ENCODE measurements at places on chromosomes 2 and 18.

- DNase-seq: no peak
Observed at GRCh38 chr2:222052934-222053367, 245.8 kb downstream of the PAX3 start.

DNA sequence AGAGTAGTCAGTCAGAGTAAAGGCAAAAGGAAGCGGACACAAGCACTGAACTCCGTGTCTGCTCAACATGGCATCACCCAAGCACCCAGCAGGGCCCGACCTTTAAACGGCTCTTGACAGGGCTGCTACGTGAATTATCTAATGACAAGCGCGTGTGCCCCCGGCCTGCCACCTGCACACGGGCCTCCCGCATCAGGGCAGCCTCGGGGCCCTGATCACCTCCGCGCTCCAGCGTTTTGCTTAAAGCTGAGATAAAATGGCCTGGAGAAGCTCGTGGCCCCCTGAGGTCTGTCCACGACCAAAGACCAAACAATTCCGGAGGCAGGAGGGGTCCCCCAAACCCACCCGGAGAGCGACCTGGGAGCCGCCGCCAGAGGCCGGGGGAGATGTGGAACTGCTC, 376 bp downstream of the NDUFA10 start:
- DNase-seq: peak; percentile 8

GRCh38 chr2:70947556-70948184, 12.0 kb downstream of the ATP6V1B1 start:
- DNase-seq: no peak

DNA sequence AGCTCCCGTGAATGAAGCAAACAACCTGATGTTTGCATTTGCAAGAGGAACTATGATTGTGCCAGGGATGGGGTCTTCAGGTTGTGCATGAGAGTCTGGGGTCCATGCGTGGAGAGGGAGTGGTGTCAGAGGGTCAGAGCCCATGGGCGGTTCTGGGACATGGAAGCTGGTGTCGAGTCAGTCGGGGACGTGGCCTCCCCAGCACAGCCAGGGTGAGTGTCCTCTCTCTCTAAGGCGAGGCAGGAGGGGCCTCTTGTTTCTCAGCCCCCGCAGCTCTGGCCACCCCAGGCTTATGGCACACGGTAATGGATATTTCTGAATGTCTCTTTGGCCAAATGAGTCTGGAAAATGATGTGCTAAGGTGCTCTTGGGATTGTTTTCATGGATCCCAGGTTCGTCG, 118.6 kb downstream of the RTP5 start:
- no peak for DNase-seq

DNA sequence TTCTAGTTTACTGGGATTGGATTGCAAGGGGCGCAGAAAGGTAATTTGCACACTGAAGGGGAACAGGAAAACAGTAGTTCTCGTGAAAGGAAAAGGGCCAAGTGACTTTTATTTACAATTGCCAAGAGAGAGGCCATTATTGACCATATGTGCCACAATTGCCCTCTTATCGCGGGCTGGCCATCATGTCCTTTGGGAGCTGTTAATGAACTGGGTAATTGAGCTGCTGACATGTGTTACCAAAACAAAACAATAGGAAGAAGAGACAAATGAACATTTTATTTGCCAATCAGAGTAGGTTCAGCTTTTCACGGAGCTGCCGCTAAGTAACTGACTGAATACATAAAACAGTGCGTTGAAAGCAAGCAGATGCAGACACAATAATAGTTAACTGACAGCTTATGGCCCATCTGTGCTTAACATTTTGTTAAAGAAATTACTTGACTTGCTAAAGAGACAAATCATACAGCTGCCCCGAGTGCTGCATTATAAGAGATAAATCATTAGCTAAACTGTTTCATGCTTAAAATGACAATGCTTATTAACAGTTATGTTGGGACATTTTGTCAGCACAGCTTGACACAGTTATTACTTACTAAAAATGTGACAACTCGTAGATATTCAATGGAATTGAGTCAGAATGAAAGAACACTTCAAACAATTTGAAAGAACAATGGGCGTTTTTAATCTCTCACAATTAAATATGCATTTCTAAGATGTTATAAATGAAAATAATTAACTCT, 57.5 kb downstream of the PAX3 start:
- no peak for DNase-seq

- DNase-seq: no peak
Observed at GRCh38 chr2:8571301-8571791, 110.5 kb upstream of the ID2 start.

- peak; percentile 90 for DNase-seq
Observed at GRCh38 chr2:239121600-239122012, 273.7 kb downstream of the TWIST2 start.

- no peak for DNase-seq
Observed at GRCh38 chr2:237552908-237553307, 13.5 kb upstream of the PRLH start.

Measured in putamen (tissue), 1 donor.